ENCODE measurements at places on chromosomes 11 and 22.
A peak's percentile ranks its signal among the peaks of the same experiment; 100 is the strongest.

GRCh38 chr11:10122326-10123197 lies 171.5 kb downstream of the SBF2 start:
- no peak for DNase-seq

- DNase-seq: no peak
Observed at GRCh38 chr11:77244277-77245027, 57.0 kb downstream of the GDPD4 start.

- no peak for DNase-seq
Observed at GRCh38 chr11:121479698-121480238, 27.0 kb upstream of the SORL1-AS1 start.

- no peak for DNase-seq
Observed at GRCh38 chr11:112294688-112295340, 34.2 kb upstream of the PLET1 start.

GRCh38 chr22:30247974-30248373 lies 1.4 kb upstream of the LIF start:
- DNase-seq: no peak

DNA sequence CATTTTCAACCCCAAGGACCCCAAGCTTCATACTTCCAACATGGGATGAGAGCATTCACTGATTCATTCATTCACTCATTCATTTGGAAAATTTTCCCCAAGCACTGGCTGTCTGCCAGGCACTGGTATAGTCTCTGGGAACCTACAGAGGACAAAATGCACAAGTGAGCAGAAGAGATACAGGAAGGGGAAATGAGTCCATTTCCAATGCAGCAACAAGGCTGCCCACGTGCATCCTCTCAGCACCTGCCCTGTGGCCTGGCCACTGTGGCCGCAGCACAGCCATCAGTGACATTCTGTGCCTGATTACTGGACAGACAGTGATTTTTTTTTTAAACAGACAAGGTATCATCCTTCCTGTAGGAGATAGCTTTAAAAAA lies 96.0 kb upstream of the PITPNB start:
- no peak for DNase-seq

DNA sequence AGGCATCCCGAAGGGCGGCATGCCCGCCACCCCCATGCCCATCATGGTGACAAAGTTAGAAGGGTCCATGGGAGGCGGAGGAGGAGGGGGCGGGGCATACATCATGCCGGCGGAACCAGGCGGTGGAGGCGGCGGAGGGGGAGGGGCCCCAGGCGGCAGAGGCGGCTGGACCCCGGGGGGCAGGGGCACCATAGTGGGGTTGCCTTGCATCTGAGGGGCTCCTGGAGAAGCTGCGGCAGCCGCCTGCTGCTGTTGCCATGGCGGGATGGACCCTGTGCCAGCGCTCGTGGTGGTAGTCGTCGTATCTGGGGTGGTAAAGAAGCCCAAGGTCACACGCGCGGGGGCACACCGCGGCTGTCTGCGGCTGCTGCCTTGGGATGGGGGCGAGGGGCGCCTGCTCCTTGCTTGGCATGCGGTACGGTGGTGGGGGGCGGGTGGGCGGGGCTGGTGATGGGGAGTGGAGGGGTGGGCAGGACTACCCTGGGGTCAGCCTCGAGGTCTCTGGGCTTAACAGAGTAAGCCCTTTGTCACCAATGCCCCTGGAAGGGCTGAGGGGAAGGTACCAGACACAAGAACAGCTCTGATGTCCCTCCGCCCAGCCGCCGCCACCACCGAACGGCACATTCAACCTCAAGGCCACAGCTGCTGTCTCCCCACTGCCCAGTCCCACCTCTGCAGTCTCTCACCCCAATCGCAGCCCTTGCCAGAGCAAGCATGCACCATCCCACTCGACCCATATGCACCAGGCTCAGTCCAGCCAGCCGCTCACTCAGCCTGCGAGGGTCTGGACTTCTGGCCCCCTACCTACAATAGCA lies 6.3 kb upstream of the PYGM start:
- no peak for DNase-seq

- no peak for DNase-seq
Observed at GRCh38 chr11:2517386-2518064, 72.7 kb downstream of the KCNQ1 start.

GRCh38 chr11:69080257-69080995 lies 31.7 kb downstream of the TPCN2 start:
- DNase-seq: peak; percentile 31

GRCh38 chr11:72838691-72839305 lies 24.6 kb downstream of the ATG16L2 start:
- no peak for DNase-seq

DNA sequence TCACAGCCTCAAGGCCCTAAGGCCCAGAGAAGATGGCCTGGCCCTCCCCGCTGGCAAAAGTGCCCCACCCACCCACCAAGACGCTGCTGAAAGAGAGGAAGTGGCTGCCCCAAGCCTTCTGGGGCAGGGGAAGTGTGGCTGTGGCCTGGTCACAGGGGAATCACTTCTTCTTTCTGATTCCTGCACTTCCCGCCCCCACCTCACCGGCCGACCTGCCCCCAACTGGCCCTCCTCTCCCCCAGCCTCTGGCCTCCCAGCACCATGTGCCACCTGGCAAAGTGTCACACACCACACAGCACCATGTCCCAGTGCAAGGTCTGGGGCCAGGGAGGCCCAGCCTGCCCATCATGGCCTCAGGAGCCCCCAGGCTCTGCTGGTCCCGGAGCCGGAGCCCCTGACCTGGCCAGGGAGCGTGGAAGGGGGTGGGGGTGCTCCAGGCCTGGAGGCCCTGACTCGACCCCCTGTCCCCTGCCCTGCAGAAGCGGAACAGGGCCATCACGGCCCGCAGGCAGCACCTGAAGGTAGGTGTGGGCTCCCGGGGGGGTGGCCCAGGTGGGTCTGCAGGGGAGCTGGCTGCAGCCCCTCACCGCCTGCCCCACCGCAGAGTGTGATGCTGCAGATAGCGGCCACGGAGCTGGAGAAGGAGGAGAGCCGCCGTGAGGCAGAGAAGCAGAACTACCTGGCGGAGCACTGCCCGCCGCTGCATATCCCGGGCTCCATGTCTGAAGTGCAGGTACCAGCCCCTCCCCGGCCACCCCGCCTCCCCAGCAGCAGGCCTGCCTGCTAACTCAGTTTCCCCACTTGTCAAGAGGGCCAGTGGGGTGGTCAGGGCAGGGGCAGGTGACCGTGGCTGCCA lies 1.4 kb downstream of the TNNI2 start:
- DNase-seq: no peak

DNA sequence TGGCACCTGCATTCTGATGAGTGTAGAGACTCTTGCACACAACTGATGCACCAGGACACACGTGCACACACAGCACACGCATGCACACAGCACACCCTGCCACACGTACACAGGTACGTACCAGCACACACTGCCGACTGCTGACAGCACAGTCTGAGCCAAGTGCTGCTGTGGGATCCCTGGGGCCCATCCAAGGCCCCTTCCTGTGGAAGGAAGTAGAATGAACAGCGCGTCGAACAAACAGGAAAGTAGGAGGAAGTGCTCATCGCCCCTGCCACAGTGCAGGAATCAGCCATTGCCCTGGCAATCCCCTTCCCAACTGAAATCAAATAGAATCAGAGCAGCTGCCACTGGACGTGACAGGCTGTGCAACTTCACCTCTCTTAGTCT lies 57.9 kb downstream of the CD82 start:
- no peak for DNase-seq

GRCh38 chr22:46592390-46592872 lies 27.8 kb upstream of the GRAMD4 start:
- no peak for DNase-seq

- DNase-seq: no peak
Observed at GRCh38 chr11:19323502-19323901, 82.8 kb upstream of the E2F8 start.

GRCh38 chr22:32996702-32997101 lies 61.5 kb downstream of the SYN3 start:
- DNase-seq: no peak

GRCh38 chr11:3231550-3231850 lies 717 bp downstream of the MRGPRE start:
- DNase-seq: no peak

- no peak for DNase-seq
Observed at GRCh38 chr22:48702573-48703264, 1125.0 kb downstream of the BRD1 start.

DNA sequence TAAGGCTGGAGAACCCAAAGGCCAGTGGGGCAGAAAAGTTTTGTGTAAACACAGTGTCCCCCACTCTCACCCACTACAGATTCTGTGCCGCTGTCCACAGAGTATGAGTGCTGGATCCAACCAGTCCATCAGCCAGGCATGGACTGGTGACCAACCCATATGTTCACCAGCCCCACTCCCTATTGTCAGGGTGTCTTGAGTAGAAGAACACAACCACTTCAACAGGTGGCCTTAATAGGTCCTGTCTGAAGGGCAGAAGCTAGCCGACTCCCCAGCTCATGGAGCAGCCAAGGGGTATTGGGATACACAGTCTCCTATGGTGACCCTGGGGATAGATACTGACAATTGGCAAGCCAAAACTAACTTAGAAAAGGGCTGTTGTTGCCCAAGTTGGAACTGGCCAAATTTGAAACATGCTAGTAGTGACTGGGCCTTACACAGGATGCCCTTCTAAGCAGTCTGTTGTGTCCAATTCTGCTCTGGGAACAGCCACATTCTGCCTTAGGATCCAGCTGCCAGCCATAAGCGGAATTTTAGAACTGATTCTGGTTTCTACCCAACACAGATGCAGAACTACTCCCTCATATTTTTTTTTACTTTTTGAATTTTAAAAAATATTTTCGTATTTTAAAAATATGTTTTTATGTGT lies 19.8 kb upstream of the PGM2L1 start:
- no peak for DNase-seq

- no peak for DNase-seq
Observed at GRCh38 chr11:75437966-75438659, 5.1 kb upstream of the KLHL35 start.

DNA sequence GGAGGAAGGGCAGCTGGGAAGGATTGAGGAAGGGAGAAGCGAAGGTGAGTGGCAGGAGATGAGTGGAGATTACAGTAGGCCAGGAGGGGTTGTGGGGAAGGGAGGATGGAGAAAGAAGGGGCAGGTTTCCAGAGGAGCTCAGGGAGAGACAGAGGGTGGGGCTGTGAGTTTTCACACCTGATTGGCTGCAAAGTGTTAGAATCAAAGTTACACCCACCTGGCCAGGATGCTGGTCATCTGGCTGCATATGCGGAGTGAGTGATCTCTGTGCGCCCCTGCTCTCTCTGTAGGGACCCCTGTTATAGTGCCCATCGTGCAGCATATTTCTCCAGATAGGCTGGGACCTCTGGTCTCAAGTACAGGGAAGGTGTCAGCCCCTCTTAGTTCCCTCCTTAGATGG lies 18.3 kb downstream of the AMPD3 start:
- no peak for DNase-seq

DNA sequence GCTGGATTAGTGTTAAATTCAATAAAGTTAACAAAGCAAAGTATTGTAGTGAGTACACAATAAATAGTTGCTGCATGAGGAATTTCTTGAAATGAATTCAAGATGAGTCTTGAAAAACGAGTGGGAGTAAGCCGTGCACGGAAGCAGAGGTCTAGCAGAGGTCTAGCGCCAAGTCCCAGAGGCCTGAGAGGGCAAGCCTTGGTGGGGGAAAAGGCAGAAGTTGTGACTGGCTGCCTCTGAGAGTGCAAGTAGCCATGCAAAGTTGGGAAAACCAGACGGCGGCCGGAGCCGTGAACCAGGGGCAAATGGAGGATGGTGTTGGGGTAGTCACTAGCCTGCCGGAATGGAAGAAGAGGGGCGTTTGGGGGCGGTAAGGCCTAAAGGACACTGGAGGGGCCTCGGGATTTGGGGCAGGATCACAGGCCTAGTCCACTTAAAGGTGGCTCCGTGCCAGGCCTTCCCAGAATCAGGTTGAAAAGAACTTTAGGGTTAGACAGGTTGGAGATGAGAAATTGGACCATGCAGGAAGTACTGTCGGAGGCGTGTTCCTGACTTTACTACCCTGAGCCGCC lies 379 bp upstream of the SLC3A2 start:
- no peak for DNase-seq

DNA sequence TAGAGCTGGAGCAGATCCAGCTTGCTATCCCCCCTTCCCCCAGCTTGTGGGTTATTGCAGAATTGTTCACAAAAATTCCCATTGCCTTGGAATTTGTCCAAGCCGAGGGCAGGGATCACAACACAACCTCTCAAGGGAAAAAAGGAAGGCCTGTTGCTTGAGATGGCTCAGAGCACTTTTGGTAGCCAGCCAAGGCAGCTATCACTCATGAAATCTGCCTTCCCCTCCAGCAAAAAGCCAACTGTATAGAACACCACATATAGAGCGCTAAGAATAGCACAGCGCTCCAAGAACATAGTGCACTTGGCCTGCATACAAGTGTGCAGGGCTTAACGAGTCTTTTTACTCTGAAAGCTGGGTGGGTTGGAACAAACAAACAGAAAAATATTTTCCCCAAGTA lies 46.2 kb downstream of the FAM83F start:
- no peak for DNase-seq

- no peak for DNase-seq
Observed at GRCh38 chr22:20424932-20425565, 12.6 kb downstream of the SCARF2 start.

DNA sequence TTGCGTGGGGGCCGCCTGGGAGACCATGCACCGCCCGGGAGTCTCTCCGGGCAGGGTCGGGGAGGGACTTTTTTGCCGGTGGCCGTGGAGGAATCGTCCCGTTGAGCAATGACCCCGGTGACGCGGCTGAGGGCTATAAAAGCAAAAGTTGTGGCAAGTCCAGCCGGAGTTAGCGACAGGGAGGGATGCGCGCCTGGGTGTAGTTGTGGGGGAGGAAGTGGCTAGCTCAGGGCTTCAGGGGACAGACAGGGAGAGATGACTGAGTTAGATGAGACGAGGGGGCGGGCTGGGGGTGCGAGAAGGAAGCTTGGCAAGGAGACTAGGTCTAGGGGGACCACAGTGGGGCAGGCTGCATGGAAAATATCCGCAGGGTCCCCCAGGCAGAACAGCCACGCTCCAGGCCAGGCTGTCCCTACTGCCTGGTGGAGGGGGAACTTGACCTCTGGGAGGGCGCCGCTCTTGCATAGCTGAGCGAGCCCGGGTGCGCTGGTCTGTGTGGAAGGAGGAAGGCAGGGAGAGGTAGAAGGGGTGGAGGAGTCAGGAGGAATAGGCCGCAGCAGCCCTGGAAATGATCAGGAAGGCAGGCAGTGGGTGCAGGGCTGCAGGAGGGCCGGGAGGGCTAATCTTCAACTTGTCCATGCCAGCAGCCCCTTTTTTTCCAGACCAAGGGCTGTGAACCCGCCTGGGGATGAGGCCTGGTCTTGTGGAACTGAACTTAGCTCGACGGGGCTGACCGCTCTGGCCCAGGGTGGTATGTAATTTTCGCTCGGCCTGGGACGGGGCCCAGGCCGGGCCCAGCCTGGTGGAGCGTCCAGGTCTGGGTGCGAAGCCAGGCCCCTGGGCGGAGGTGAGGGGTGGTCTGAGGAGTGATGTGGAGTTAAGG lies at the start of gene NEAT1:
Gene NEAT1, plus strand, starts transcription at position 166 of the 883 bp plus-strand sequence.
- peak; percentile 91 for DNase-seq

- DNase-seq: no peak
Observed at GRCh38 chr22:37253126-37253660, 9.1 kb upstream of the RAC2 start.

- no peak for DNase-seq
Observed at GRCh38 chr11:74696939-74697675, 34.1 kb downstream of the CHRDL2 start.

DNA sequence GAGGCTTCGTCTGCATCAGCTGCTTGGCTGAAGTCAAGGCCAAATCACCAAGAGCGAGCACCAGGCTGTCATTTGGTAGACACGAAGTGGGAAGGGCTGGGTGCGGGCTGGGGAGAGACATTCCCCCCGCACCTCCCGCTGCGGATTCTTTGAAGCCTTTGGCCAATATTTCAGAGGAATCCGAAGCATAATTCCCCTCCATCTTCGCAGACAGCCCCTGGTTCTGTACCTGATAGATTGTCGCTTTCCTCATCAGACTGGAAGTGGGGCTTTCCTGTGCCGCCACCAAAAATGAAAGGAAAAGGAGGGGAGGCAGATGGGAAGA lies 15.3 kb downstream of the BLID start:
- DNase-seq: no peak
